Activated CD4-positive, alpha-beta memory T cell treated with anti-CD3 and anti-CD28 coated beads for 36 hours (primary cell): ENCODE measurements at places on chromosomes 3 and 15.
A peak's percentile ranks its signal among the peaks of the same experiment; 100 is the strongest.

GRCh38 chr15:84973492-84974460 is 7.9 kb upstream of the PDE8A start:
- no peak for DNase-seq

GRCh38 chr3:194397757-194398312 is 1.2 kb downstream of the GP5 start:
- DNase-seq, result peak; percentile 43

DNA sequence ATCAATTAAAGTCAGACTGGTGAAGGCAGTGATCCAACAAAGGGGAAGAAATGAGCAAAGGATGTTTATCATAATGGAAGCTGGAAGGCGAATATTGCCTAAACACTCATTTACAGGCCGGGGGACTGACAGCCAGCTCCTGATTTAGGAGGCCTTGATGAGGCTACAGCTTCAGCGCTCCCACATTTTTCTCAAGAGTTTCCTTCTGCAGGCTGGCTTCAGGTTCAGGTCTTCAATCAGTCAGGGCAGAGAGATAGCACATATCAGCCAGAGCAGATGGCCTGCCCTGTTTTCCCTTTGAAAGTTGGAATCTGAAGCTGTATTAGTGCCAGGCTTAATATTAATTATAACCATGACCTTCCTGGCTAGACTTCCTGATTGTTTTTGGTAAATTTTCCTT is 218.9 kb downstream of the SV2B start:
- DNase-seq, result no peak

DNA sequence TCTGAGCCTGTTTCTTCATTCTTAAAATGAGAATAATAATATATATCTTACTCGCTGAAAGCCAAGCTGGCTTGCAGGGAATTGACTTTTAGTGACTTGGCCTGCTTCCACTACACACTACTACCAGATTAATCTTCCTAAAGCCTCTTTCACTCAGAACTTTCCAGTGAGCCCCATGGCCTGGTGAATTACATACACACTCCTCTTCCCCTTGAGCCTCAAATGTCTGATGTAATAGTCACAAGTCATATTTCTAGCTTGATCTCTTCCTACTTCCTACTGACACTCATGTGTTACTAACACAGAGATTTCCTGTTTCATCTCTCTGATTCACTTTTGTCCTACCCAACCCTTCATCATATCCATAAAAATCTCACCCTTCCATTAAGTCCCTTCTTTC is 82.7 kb upstream of the SOX2 start:
- DNase-seq, result no peak

GRCh38 chr15:68335251-68335650 is 57.7 kb downstream of the FEM1B start:
- DNase-seq, result no peak

DNA sequence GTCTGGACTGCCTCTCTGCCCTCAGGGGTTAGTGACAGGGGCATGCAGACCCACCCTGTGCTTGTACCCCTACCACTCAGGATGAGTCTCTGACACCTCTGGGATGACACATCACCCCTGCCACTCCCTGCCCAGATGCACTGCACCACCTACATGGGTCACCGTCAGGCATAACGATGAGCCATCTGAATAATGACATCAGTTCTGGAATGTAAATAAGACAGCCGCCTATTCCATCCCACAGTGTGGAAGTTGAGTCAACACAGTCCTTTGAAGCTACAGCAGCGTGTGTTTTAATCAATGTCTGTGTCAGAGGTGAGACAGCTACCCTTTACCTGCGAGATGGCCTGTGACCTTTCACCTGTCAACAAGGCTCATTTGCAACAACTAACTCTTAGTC is 268.7 kb upstream of the ARRDC4 start:
- DNase-seq, result no peak

DNA sequence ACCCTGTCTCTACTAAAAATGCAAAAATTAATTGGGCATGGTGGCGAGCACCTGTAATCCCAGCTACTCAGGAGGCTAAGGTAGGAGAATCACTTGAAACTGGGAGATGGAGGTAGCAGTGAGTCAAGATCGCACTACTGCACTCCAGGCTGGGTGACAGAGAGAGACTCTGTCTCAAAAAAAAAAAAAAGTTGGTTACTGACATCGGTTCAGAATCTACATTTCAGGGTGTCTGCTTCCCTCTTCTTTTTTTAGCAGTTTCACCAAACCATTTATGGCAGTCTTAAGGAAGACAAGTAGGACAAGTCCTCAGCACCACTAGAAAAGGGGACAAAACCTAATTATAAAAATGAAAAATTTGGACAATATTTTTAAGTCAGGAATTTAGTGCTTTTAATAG is 3.3 kb upstream of the USP4 start:
- DNase-seq, result no peak

DNA sequence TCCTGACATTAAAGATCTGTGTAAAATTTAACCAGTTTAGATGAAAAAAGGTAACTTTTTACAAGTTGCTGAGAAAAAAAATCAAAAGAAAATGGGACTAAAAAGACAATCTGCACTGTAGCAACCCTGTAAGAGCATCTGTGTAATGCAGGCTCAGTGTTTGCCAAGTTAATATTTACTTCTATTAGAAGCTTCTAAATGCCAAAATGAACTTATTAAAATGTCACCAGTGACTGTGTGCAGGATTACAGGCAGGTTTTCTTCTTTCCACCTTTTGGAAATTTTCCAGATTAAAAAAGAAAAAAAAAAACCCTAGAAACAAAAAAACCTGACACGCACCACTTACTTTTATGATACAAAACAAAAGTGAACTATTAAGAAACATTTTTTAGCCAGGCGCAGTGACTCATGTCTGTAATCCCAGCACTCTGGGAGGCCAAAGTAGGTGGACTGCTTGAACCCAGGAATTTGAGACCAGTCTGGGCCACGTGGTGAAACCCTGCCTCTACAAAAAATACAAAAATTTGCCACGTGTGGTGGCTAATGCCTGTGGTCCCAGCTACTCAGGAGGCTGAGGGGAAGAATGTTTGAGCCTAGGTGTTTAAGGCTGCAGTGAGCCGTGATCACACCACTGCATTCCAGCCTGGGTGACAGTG is 87.2 kb downstream of the TJP1 start:
- no peak for DNase-seq

DNA sequence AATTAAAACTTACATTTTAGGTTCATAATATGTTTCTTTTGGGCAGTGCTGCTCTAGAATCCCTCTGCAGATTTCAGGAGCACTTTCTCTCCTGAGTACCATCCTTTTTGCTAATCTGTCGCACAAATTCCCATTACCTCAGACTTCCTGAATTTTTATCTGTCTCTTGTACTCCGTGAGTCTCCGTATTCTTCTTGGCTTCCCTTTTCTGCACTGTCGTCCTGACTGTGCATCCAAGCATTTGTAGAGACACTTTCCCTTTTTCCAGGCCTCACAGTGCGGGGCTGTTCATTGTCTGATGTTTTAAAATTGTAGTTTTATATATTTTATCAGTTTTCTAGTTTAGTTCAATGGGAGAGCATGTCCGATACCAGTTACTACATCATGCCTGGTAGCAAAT is 27.3 kb downstream of the MEF2A start:
- no peak for DNase-seq

- no peak for DNase-seq
Measured at GRCh38 chr3:170953736-170954135, 45.3 kb upstream of the EIF5A2 start.

GRCh38 chr3:101383156-101383575 is 62.8 kb upstream of the IMPG2 start:
- no peak for DNase-seq

- no peak for DNase-seq
Measured at GRCh38 chr15:77627067-77627466, 5.6 kb downstream of the LINGO1 start.

DNA sequence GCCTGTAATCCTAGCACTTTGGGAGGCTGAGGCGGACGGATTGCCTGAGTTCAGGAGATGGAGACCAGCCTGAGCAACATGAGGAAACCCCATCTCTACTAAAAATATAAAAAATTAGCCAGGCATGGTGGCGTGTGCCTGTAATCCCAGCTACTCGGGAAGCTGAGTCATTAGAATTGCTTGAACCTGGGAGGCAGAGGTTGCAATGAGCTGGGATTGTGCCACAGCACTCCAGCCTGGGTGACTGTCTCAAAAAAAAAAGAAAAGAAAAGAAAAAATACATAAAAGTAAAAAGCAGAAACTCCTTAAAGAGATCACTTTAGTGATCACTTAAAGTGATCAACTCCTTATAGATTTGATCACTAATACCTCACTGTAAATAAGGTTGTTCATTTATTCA is 78.0 kb downstream of the GMPS start:
- DNase-seq, result no peak

GRCh38 chr15:90561344-90562244 is 31.9 kb downstream of the CRTC3 start:
- peak; percentile 53 for DNase-seq

- no peak for DNase-seq
Measured at GRCh38 chr3:102151935-102152334, 282.9 kb upstream of the ZPLD1 start.

DNA sequence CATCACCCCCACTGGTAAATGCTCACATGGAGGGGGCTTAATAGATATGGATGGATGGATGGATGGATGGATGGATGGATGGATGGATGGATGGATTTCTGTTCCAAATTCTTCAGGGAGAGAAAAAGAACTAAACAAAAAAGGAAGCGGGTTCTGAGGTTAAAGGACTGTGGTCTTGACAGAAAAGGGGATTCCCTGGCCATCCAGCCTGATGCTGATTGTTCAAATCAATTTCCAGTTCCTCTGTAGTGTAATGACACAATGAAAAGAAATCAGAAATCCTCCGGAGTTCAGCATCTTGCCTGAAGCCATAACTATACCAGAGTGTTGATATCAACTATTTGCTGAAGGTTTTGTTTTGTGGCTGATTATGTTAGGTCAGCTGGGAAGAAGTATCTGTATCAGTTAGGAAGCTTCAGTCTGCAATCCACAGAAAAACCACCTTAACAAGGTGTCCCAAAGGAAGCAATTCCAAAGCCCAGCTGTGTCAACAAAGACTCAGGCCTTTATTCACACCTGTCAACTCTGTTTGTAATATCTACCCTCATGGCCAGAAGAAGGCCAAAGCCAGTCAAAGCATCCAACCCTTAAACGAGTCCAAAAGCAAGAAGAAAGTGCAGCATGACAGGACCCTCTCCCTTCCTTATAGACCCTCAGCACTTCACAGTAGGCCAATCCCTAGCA is 24.5 kb upstream of the RASA2 start:
- no peak for DNase-seq

DNA sequence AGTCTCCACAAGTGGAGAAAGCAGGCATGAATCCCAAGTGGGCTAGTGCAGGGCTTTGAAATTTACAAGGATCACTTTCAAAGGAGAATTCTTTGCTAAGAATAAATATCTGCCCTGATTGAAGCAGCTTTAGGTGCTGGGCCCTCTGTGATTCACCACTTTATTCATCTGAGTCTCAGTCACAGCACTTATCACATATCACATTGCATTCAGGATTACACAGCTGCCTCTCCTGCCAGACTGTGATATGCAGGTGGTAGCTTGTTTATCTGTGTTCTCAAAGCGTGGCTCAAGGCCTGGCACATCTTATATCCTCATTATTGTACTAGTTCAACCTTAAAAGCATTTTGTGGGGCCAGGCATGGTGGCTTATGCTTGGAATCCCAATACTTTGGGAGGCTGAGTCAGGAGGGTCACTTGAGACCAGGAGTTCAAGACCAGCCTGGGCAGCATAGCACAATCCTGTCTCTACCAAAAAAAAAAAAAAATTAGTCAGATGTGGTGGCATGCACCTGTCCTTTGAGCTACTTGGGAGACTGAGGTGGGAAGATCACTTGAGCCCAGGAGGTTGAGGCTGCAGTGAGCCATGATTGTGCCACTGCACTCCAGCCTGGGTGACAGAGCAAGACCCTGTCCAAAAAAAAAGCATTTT is 156.9 kb upstream of the EIF1B start:
- DNase-seq, result no peak

GRCh38 chr3:70053293-70053692 is 53.8 kb downstream of the SAMMSON start:
- DNase-seq, result no peak

- DNase-seq, result no peak
Measured at GRCh38 chr15:99172989-99173388, 68.1 kb downstream of the SYNM start.

GRCh38 chr3:69715204-69715603 is 24.1 kb upstream of the MITF start:
- DNase-seq, result no peak

GRCh38 chr3:179503640-179504039 is 52.4 kb upstream of the GNB4 start:
- DNase-seq, result no peak

DNA sequence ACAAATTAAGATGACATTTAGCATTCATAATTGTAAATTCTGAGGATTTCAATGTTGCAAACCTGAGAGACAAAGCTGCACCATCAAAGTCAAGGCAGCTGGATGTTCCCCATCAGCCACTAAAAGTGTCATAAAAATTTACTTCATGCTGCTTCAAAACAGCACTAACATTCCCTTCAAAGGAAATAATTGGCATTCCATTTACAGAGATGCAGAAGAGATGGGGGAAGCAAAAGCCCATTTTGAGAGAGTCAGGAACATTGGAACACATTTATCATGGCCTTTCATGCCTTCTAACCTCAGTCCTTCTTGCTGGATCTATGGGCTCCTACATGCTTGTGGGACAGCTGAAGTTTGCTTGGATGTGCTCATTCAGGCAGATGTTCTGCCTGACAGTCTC is 6.4 kb upstream of the TMEM158 start:
- DNase-seq, result no peak

DNA sequence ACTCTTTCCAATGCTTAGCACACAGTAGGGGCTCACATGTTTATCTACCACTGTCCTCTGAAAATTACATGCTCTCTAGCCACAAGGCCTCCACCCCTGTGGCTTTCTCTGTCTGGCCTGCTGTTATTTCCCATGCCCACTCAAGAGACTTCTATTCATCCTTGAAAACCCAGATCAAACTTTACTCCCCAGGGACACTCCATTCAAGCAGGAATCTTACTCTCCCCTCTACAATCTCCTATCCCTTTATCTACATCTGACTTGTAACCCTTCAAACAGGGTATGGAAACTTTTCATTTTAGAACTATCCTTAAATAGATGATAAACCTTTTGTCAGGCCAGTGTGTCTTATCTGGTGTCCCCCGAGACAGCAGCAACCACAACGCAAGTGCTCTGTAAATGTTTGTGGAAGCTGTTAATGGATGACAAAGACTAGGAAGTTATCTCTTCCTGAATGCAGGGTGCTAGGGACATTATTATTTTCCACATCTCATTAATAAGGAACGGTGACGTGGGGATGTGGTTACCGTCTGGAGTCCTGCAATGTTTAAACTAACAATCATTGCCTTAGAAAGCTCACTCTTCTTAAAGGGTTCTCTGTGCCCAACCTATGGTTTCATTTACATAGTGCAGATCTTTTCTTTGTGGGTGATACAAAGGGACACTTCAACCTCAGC is 322.3 kb downstream of the ARRDC4 start:
- no peak for DNase-seq

- peak; percentile 60 for DNase-seq
Measured at GRCh38 chr3:107846279-107846852, 244.5 kb downstream of the CD47 start.

DNA sequence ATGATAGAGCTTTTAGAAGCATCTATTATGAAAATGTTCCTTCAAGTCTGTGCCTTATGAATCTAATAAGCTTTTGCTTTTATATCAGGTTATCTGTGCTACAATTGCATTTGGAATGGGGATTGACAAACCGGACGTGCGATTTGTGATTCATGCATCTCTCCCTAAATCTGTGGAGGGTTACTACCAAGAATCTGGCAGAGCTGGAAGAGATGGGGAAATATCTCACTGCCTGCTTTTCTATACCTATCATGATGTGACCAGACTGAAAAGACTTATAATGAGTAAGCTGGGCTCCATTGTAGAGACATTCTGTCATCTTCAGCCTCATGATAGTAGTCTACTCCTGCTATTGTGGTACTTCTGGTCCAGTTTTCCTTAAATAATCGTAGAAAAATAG is 73.4 kb downstream of the BLM start:
- DNase-seq, result no peak
